ENCODE measurements at places on chromosomes 6 and 20. TPM values are rescaled to one million over a fixed set of nuclear protein-coding genes. Genes with fewer than 3 reads are reported as not detected.

GRCh38 chr20:18922898-18923297, 109.3 kb downstream of the SCP2D1 start:
- DNase-seq = no peak

ECHDC1 gene
- polyA plus RNA-seq = 57.6 TPM

GRCh38 chr6:169047345-169047744, 206.3 kb downstream of the THBS2 start:
- no peak for DNase-seq

- DNase-seq = no peak
These were observed 76.8 kb downstream of the REV3L start for GRCh38 chr6:111406200-111406721.

DNA sequence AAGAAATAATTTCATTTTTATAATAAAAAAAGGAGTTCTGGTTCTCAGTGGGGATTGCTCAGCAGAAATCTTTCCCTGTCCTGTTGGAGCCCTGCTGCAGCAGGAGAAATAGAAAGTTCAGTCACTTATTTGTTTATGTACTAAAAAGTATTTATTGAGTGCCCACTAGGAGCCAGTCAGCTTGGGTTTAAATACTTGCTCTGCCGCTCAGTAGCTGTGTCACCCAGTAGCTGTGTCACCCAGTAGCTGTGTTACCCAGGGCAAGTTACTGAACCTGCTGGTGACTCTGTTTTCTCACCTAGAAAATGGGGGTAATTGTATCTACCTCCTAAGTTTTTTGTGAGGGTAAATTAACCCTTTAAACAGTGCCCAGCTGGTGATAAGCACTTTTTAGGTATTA, 32.9 kb downstream of the FOXF2 start:
- DNase-seq = no peak

CGAS gene
- 4.9 TPM for polyA plus RNA-seq

- no peak for DNase-seq
These were observed 670.3 kb downstream of the UTRN start for GRCh38 chr6:144955392-144955791.

SLC35D3 gene
- polyA plus RNA-seq = not detected

DNA sequence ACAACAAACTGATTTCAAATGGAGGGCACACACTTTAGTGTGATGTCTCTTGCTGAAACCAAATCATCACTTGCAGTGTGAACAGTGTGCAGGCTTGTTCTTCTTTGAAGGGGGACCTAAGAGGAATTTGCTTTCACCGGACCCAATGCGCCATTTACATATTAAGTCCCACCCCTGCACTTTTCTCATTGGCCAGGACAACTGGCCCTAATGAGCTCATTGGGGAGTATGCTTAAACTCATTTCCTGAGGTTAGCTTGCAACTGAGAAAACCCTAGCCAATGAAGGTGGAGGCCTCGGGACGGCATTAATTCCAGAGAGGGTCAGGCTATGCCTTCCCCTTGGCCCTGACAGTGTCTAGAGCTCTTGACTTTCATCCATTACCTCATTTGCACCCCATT, 58.7 kb downstream of the VEGFA start:
- no peak for DNase-seq

GRCh38 chr6:25334793-25335192, 55.6 kb downstream of the CARMIL1 start:
- DNase-seq = no peak

DNA sequence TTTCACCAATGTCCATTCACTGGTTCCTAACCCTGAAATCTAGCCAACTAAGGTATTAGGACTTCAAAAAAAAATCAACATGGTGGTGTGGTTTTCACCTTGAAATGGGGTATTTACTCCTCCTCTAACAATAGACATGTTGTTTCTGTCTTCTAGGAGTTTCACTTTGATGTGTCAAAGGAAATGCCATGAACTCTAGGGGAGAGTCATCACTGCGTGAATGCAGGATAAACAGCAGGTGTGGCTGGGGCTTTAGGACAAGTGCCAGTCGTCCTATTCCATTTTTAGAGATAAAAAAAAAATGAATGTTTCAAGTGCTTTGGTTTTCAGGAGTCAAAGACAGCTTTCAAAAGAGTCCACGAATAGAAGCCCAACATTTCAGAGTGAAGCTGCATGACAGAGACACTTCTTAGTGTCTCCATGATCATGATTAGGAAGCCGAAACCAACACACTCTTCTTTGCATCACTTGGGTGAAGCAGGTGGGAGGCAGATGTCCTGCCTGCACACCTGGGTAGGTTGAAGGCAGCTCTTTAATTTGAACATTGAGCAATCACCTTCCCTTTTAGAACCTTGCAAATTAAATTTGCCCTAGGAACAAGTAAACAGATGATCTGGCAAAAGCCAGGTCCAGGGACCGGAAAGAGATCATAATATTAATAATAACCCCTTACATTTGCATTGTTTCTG, 328.5 kb upstream of the PRDM1 start:
- no peak for DNase-seq

DNA sequence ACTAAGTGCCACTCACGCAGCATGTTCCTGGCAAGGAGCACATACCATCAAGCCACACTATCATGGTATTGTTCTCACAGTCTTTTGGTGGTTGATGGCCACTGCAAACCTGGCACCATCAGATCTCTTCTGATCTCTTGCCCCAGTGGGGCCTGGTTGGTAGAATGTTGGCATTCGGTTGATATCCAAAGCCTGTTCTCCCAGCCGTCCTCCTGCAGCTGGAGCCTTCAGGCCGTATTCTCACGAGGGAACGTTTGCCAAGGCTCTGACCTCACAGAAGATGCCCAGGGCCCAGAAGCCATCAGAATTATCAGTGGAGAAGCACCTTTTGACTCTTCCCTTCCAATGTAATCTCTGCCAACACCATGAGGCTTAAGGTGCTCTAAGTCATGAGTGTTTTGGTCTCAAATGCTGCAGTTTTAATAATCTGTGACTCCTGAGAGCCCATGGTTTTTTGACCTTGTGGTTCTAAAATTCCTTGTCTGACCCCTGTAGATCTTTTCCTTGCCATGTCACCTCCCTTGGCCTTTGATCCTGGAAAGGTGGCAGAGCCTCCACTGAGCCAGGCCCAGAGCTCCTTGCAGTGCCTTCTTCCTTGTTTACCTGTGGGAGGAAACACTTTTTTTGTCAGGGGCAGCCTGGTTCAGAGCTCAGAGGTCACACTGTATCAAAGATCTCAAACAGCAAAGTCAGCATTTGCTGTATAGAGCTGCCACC, 27.8 kb downstream of the POFUT1 start:
- DNase-seq = no peak

PGM3 gene
- polyA plus RNA-seq = 37.3 TPM

GRCh38 chr20:9867196-9867980, 28.5 kb upstream of the PAK5 start:
- no peak for DNase-seq

DNA sequence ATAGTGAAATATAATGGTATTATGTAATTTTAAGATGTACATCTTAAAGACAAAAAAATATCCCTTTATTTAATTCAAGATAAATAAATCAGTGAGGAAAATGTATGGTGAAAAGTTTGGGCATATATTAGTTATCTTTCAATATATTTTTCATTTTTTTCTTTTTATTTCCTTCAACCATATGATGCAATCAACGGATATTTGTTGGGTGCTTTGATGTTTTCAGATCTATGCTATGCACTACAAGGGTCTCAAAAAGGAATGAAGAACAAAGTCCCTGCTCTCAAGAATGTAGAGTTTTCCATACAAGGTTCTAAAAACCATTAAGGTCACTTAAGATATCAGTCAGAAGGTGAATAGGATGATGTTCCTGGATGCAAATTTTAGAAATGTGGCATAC, 258.0 kb downstream of the KHDC1L start:
- DNase-seq = no peak

DNA sequence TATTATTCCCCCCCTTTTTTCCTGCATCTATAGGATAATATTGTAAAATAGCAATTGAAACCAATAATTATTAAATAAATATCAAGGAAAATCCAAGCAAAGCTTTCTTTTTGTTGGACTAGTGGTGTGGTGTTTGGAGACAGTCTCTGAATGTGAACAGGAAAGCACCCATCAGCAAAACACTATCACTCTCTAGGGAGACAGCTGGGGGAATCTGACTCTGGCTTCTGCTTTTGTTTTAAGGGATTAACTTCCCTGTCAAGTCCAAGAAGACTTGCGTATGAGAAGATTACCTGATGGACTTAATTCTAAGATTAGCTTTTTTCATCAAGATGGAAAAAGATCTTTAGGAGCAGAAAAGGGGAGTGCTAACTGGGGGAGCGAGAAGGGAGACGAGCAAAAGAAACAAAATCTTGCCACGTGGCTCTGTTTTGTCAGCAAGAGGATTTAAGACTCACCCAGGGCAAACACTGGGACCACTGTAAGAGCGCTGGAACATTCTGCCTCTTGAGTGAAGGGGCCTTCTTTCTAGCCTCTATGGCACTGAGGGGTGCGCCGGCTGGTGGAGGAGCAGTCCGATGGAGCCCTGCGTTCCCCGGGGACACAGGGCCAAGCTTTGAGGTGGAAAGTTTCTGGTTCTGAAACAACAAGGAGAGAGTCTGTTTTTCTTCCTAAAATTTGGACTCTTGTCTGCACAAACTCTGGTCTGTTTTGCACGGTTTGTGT, 570 bp downstream of the TULP4 start:
- DNase-seq = no peak

FOXS1 gene
- polyA plus RNA-seq = 3.4 TPM

DNA sequence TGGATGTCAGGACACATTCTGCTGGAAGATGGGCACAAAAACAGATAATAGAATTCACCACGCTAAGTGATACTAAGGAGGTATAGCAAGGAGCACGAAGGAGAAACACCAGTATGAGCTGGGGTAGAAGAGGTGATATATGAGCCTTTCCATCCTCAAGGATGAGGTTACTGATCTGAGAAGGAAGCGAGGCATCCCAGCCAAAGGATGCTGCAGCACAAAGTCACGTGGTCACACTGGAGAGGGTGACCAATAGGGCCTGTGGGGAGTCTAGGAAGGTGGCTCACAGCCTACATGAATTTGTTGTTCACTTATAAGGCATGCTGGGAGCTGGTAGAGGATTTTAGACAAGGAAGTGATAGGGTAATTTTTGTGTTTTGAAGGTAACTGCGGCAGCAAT, 1.4 kb downstream of the GINS1 start:
- no peak for DNase-seq

DNA sequence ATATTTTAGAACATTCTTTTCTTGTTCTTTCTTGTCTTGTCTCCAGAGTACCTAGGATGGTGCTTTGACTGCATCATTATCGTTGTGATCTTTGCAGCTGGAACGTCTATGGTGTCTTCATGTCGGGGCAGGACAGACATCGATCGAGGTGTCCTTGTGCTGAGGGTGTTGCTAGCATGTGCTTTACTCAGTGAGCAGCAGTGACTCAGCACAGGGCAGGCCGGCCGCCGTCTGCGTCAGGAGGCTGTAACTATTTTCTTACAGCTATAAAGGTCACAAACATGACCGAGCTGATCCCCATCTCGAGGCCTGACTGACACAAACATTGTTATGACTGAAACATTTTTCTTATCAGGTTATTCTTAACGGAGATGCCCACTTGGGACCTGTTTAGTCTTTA, 14.9 kb upstream of the CTCFL start:
- no peak for DNase-seq

FAM217A gene
- not detected for polyA plus RNA-seq

DNA sequence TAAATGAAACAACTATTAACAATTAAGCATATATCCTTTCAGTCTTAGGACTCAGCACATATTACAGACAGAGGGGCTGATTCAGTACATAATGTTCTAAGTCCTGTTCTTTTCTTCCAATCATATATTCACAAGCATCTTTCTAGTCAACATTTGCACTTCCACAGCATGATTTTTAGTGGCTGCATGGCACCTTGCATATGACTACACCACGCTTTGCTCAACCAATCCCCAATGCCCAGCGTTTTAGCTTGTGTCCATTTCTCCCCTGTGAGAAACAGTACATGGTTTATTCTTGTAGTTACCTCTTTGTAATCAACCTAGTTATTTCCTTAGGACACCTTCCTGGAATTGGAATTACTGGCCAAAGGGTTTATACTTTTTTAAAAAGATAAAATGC, 33.2 kb downstream of the AAR2 start:
- DNase-seq = no peak

GRCh38 chr20:38049800-38050199, 16.3 kb downstream of the RPRD1B start:
- no peak for DNase-seq

DNA sequence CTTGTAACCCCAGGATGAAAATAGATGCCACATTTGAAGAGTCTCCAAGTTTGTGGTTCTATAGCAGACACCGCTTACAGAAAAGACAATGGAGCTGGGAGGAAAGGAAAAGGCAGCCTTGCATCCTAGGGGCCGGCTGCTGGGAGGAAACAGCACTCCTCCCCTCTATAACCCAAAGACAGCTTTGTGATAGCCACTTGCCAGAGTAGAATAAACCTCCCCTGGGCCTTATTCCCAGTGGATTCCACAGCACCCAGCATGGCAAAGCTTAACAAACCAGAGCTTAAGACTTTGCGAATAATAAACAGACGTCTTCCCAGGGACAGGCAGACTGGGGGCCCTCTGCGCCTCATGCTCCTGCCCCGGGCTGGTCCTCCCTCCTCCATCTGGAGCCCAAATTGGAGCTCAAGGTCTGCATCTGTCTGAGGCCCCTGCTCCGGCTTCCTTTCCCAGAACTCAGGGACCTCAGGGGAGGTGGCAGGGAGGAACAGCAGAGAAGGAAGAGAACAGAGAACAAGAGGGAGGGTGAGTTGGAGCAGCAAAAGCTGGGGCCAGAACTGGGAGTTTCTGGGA, 8.8 kb upstream of the TAF8 start:
- no peak for DNase-seq

PKIB gene
- 0.67 TPM for polyA plus RNA-seq

REM1 gene
- polyA plus RNA-seq = not detected

SLC12A5 gene
- polyA plus RNA-seq = 11.5 TPM

ZSCAN9 gene
- 7.2 TPM for polyA plus RNA-seq

DNA sequence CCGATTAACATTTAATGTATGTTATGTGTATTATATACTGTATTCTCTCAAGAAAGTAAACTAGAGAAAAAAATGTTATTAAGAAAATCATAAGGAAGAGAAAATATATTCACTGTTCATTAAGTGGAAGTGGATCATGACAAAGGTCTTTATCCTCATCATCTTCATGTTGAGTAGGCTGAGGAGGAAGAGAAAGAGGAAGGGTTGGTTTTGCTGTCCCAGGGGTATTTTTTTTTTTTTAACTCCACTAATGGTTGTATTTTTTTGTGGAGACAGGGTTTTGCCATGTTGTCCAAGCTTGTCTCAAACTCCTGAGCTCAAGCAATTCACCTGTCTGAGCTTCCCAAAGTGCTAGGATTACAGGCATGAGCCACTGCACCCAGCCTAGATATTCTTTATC, 11.0 kb downstream of the ECT2L start:
- DNase-seq = no peak

PLAGL2 gene
- 9.3 TPM for polyA plus RNA-seq

DNA sequence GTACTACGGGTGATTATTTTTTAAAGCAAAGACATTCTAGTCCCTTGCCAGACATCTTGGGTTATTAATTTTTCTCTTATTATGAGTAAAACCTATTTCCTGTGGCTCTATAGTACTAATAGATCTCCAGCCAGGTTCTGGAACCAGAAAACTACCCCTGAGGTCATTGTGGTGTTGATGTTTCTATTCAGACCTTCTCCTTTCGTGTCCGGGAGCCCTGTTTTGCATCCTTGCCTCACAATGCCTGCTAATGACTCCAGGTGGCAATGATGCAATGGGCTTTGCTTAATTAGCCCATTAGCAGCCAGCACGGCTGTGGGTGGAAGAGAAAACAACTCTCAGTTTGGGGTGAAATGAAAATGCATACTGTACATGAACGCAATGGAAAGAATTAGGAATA, 62.9 kb upstream of the ARG1 start:
- no peak for DNase-seq

- no peak for DNase-seq
These were observed 4.5 kb downstream of the FOXO3 start for GRCh38 chr6:108565091-108565766.

COL9A1 gene
- polyA plus RNA-seq = not detected

GRCh38 chr20:15976047-15976736, 597.1 kb downstream of the KIF16B start:
- DNase-seq = no peak
